ENCODE measurements at places on chromosomes 11 and 22.

DNA sequence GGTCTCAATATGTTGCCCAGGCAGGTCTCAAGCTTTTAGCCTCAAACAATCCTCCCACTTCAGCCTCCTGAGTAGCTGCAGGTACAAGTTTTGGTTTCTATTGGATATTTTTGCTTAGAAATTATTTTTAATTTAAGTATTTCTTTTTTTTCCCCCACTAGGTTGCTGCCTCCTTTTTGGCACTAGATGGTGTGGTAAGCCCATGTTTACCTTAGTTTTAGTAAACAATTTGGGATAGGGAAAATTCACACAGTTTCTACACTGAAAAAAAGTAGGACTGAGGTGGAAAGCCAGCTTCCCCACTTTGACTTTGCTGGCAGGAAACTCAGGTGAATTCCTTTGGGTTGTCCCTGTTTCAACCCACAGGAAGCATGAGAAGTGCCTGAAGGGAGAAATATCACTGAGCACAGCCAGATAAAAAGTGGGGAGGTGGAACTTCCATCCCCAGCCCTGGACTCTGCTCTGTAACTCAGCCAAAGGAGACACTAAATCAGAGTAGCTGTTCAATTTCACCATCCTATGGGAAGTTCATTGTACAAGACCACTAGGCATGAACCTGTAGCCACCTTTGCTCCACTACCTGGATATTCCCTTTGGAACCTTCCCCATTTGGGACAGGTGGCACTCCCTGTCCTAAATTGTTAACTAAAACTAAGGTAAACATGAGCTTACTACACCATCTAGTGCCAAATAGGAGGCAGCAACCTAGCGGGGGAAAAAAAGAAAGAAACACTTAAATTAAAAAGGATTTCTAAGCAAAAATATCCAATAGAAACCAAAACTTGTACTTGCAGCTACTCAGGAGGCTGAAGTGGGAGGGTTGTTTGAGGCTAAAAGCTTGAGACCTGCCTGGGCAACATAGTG is 154.4 kb upstream of the FAT3 start:
- DNase-seq, result no peak

DNA sequence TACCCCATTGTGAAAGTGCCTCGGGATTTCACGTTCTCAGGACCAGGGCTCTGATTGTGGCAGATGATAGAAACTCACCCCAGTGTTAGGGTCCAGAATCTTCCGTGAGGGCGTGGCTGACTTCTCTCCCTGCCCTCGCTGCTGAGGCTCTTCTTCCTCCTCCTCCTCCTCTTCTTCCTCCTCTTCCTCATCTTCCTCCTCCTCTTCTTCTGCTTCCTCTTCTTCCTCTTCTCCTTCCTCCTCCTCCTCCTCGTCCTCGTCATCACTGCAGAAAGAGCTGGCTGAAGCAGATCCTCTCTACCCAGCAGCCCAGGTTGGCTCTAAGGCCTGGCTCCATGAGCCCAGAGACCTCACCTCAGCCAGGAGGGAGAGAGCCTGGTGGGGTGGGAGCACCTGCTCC is 13.5 kb upstream of the CHADL start:
- DNase-seq, result no peak

GRCh38 chr11:3058753-3059664 is 1.8 kb upstream of the CARS1 start:
- DNase-seq, result no peak

DNA sequence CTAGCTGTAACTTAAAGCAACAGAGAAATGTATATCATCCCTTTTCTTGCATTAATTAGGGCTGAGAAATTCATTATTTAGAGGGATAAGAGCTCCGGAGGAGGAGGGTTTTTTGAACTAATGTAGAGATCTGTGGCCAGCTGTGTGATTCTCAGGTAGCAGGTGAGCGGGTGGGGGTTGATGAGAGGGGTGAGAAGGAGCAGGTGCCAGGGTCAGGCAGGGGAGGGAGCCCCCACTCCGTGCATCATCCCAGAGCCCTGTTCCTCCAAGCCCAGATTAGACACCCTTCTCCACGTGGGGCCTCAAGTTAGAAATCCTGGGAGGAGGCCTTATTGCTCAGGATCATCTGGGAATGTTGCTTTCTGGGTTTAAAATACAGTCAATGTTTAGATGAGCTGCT is 24.9 kb downstream of the ZBTB16 start:
- DNase-seq, result no peak

GRCh38 chr11:116930177-116930576 is 92.8 kb upstream of the APOA1 start:
- peak; percentile 63 for DNase-seq

DNA sequence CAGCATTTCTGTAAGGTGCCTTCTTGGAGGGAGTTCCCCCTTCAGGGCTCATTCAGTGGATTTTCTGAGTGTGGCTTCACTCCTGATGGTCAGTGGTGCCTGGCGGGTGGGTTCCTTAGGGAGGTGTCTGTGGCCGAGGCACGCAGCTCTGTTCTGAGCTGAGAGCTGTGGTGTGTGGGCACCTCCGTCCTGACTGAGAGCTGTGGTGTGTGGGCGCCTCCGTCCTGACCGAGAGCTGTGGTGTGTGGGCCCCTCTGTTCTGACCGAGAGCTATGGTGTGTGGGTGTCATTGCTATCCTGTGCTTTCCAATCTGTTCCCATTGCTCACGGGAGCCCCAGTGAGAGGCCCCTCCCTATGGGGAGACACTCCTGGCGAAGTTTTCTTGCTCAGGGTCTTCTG is 39.8 kb downstream of the MUC6 start:
- DNase-seq, result no peak

- no peak for DNase-seq
Measured at GRCh38 chr11:127803755-127804154, 783.6 kb downstream of the ETS1 start.

DNA sequence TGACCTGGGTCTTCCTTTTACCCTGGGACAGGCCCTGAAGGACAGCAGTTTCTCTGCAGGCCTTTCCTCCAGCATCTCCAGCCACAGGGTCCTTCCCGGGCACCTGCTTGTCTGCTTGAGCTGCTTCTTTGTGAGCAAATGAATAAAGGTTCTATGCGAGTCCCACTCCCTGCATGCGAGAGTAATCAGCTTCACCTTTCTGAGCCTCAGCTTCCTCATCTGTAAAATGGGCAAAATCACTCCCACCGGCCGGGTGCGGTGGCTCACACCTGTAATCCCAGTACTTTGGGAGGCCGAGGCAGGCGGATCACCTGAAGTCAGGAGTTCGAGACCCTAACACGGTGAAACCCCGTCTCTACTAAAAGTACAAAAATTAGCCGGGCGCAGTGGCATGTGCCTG is 31.1 kb downstream of the IFT27 start:
- DNase-seq, result no peak

DNA sequence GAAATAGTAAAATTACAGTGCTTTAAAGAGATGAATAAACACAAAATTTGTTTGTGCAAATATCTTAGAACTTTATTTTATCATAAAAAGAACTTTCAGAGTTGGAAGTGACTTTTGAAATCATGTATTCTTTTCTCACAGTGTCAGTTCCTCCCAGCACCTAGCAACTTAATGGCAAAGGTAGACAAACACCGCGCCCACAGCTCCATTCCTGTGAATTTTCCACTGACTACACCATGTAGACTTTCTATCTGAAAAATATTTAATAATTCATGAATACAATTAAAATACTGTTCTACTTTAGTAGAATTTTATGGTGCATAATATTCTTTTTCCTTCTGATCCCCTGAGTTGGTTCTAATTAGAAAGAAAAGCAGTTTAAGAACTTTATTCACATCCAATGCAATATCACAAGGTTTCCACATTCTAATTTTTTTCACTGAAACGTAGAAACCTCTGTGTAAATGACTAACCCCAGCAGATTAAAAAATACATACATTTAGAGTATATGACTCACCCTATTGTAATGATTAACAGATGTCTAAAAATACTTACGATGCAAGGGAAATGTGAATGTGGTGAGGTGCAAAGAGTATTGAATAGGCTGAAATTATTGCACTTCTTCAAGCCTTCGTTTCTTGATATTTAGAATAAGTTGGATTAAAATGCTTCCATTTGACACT is 218.2 kb upstream of the CCDC179 start:
- DNase-seq, result no peak

Data from CD4-positive, alpha-beta T cell treated with Interleukin-1 beta for 1 hour (primary cell).